ENCODE measurements at places on chromosomes 7 and 10.
A peak's percentile ranks its signal among the peaks of the same experiment; 100 is the strongest.

DNA sequence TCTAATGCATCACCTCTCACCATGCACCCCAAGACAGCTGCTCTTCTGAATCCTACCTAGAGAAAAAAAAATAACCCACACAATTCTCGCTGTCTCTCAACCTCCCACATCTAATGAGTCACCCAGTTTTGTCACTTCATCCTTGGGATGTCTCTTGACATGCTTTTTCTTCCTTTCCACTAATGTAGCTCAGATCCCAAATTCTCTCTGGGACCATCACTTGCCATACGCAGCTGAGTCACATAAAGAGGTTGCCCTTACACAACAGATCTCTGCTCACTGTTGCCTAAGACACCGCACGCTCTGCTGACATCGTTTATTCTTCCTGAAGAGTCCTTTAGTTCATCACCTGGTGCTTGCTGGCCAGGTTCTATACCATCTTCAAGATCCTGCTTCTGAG lies 606.0 kb upstream of the GALNT17 start:
- no peak for DNase-seq

GRCh38 chr7:112023786-112024185 lies 182.4 kb downstream of the DOCK4 start:
- DNase-seq = no peak

GRCh38 chr10:104741127-104741526 lies 100.0 kb downstream of the SORCS3 start:
- no peak for DNase-seq

DNA sequence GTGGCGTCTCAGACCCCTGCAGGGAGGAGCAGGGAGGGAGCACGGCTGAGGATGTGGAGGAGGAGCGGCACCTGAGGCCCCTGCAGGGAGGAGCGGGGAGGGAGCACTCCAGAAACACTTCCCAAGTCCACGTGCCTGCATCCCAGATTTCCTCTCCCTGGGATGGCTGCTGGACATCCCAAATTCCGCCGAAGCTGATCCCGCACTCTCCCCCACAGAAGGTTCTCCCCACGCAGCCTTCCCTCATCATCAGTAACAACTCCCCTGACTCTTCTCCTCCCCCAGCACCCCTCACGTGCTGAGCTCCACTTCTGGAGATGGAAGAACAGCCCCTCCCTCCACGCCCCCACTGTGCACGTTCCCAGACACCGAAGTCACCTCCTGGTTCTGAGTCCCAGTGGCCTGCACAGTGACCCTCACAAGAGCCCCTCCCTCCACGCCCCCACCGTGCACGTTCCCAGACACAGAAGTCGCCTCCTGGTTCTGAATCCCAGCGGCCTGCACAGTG lies 17.8 kb upstream of the FOXL3 start:
- no peak for DNase-seq

DNA sequence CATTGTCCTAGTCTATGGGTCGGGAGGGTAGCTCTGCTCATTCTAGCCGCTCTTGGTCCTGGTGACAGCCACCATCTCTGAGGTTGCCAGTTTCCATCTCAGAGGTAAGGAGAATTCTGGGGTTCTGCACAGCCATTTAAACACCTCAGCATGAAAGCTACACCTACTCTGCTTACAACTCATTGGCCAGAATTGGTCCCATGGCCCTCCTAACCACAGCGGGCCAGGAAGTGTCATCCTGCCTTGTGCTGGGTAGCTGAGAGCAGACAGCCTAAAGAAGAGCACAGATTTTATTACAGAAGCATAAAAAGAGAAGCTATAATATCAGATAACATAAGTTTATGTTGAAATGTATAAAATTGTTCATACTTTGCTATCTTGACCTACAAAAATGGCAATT lies 152.7 kb downstream of the HECW1 start:
- no peak for DNase-seq

DNA sequence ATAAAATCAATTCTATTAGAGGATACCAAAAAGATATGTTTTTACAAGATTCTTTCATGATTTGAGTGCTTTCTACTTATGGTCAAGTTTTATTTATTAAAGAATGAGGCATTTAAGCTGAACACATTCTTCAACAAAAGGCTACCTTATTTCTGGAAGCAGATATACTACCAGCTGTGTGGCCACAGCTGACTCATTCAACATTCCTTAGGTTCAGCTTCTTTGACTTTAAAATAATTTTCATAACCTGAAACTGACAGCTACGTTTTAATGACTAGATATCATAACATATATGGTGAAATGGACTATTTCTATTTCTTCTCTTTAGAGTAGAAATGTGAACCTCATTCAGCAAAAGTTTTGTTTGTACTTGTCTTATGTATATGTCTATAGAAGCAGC lies 414.2 kb upstream of the SEMA3C start:
- DNase-seq = peak; percentile 59

GRCh38 chr10:43734716-43735115 lies 86.0 kb upstream of the ZNF32 start:
- peak; percentile 76 for DNase-seq

- peak; percentile 85 for DNase-seq
These were observed 67.6 kb downstream of the CUBN start for GRCh38 chr10:17062009-17062408.

- DNase-seq = no peak
These were observed 79.6 kb downstream of the TNS3 start for GRCh38 chr7:47502240-47502877.

GRCh38 chr10:110336111-110336721 lies 31.5 kb upstream of the SMNDC1 start:
- peak; percentile 97 for DNase-seq

- DNase-seq = peak; percentile 16
These were observed 331.7 kb downstream of the XPNPEP1 start for GRCh38 chr10:109591601-109592000.

DNA sequence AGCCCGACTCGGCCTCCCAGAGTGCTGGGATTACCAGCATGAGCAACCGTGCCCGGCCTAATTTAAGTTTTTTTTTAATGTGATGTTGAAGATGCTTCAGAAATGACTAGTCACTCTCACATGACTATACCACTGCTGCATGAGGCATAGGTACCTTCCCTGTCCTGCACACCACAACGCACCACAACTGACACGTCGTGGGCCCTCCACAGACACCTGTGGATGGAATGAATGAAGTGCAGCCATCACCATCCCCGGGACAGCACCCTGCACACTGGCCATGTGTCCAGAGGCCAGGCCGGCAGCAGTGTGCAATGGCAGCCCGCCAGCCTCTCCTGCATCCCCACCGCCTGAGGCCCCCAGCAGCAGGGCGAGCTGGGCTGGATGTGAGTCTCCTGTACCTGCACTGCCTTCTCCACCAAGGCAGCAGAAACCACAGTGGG lies 55.1 kb downstream of the VOPP1 start:
- DNase-seq = no peak

DNA sequence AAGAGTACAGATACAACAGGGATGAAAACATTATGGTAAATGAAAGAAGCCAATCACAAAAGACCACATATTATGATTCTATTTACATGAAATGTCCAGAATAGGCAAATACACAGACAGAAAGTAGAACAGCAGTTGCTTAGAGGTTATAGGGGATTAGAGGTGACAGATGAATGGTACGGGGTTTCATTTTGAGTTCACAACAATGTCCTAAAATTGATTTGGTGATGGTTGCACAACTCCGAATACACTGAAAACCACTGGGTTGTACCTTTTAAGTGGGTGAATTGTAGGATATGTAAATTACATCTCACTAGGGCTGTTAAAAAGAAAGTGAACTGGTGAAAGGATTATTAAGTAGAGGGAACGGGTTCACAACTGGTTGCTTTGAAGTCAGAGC lies 76.3 kb upstream of the MRLN start:
- DNase-seq = no peak

DNA sequence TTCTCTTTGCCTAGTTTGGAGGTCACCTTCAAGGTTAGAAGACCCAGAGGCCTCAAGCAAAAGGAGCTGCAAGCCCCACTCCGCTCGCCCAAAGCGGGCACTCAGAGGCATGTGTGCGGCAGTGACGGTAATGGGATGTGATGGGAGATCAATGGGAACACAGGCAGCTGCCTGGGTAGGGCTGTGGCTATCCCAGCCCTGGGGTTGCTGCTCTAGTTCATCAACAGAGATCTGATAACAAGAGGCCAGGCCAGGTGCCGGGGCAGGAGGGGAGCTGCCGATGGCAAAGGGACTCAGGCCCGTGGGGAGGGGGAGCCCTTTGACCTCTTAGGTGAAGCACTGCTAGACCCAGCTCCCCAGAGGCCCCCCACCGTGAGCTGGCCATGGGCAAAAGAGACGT lies 52.0 kb upstream of the GNA12 start:
- DNase-seq = no peak

GRCh38 chr7:136275794-136276193 lies 298.6 kb upstream of the MTPN start:
- DNase-seq = peak; percentile 0

DNA sequence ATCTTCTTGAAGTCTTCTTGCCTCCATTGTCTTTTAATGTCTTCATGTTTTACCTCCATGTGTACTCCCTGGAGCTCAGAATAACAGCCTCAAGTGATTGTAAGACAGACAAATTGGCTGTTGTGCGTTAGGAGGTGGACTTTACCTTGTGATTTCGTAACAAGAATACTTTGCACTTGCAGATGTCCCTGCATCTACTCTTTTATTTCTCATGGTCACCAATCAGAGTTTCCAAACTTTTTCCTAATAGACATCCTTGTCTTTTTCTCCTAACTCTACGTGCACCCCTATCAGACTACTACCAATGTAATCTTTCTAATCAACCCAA lies 172.3 kb downstream of the NRP1 start:
- DNase-seq = no peak

DNA sequence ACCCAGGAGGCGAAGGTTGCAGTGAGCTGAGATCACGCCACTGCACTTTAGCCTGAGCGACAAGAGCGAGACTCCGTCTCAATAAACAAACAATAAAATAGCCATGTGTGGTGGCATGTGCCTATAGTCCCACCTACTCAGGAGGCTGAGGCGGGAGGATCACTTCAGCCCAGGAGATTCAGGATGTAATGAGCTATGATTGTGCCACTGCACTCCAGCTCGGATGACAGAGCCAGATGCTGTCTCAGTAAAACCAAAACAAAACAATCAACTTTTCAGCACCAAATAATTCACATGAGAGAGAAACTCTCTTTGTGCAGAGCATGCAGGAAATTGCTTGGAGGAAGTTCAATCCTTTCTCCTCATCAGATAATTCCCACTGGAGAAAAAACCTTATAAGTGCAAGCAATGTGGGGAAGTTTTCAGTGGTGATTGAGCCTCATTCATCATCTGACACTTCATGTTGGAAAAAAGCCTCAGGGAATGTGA lies 13.4 kb upstream of the FIS1 start:
- DNase-seq = peak; percentile 35

DNA sequence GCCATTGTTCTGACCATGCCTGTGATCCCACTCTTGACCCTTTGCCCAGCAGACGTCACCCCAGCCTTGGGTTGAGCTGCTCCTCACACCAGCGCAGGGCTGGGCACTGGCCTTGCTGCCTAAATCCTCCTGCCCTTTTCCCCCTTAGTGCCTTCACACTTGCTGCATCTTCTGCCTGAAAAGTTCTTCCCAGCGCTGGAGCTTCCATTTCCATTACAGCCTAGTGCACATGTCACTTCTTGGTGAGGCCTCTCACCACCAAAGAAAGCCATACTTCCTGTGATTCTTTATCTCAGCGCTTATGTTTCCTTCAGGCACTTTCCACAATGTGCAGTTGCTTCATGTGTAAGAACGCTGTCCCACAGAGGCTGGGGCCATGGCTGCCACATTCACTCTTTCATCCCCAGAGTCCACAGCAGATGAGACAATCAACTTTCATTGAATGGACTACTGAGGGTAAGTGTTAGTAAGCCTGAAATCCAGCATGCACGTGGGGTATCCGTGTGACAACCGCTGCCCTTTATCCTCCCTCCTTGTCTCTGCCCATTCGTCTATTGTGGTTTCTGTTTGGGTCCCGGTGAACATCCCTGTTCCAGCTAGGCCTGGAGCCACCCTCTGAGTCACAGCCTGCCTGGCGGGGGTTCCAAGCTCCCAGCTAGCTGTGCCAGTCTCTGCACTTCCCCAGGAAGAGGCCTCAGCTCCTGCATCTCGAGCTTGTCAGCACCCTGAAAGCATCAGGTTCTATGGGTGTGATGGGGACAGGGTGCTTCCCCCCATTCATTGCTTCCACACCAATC lies 37.3 kb downstream of the ADRA2A start:
- no peak for DNase-seq

GRCh38 chr10:127948791-127949190 lies 41.9 kb downstream of the PTPRE start:
- no peak for DNase-seq

DNA sequence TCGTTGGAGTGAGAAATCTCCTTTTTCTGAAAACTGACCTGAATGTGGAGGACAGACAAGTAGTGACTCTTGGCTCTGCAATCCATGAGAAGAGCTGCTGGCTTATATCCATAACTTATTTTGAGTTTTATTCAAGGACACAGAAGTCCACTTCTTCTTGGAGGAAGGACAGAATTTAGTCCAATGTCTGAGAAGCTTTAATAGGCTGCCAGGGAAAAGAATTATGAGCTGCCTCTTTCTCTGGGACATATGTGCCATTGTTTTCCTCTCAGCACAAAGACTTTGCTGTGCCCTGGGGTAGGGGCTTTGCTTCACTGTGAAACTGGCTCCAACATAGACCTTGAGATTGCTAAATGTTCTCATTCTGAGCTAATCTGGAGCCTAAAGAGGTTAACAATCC lies 20.5 kb upstream of the AOC1 start:
- no peak for DNase-seq

GRCh38 chr10:123139521-123140163 lies 3.9 kb downstream of the HMX3 start:
- DNase-seq = no peak

DNA sequence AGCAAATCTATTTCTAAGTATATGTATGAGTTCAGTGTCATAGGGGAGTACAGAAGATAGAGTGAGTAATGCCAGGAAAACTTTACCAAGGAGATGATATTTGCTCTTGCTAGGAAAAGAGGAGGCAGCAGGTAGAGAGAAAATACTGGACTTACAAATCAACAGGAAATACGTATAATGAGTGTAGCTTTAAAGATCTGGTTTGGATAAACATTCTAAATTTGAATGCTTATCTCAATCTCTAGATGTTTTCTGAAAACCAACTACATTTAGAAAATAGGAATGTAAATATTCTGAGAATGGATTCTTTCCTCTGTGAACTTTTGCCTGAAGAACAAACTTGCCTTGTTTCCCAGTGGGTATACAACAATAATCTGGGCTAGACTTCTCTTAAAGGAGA lies 46.9 kb upstream of the GNAI1 start:
- peak; percentile 12 for DNase-seq
